ENCODE measurements at places on chromosomes 16 and 17.

DNA sequence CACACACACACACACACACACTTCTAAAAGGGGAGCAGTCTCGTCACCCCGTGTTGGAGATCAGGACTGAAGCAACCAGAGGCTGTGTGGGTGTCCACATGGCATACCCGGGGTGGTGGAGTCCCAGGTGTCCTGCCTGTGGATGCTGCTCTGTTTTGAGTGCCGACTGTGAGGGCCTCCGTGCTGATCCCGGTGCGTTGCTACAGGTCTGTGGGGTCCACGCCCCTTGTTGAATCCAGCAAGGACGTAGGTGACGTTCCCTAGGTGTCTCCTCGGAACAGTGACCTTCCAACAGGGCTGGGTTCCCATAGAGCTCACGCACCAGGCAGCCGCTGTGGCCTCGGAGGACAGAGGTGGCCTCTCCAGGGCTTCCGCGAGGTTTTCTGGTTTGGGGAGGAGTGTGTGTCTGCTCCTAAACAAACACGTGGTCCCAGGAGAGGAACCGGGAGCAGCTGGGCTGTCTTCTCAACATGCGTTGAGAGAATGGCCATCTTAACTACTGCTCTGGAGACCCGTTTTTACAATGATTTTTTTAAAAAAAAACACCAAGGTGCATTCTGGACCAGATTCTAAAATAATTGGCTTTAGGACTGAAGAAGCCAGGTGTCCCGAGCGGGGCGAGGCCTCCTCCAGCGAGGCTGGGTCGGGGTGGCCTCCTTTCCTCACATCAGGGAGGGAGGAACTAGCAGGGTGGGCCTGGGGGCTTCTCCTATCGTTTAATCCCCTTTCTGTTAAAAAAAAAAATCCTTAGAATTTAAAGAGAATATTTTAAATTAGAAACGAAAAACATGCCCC is 100.6 kb upstream of the ZNF750 start:
- DNase-seq, result no peak

- DNase-seq, result no peak
These were observed 4.8 kb downstream of the MSI2 start for GRCh38 chr17:57261084-57261461.

- DNase-seq, result no peak
These were observed 480.2 kb downstream of the HS3ST3B1 start for GRCh38 chr17:14781123-14781522.

- no peak for DNase-seq
These were observed 33.3 kb upstream of the DYNLRB2 start for GRCh38 chr16:80507538-80507937.

GRCh38 chr17:27282054-27282551 is 11.8 kb upstream of the WSB1 start:
- no peak for DNase-seq

DNA sequence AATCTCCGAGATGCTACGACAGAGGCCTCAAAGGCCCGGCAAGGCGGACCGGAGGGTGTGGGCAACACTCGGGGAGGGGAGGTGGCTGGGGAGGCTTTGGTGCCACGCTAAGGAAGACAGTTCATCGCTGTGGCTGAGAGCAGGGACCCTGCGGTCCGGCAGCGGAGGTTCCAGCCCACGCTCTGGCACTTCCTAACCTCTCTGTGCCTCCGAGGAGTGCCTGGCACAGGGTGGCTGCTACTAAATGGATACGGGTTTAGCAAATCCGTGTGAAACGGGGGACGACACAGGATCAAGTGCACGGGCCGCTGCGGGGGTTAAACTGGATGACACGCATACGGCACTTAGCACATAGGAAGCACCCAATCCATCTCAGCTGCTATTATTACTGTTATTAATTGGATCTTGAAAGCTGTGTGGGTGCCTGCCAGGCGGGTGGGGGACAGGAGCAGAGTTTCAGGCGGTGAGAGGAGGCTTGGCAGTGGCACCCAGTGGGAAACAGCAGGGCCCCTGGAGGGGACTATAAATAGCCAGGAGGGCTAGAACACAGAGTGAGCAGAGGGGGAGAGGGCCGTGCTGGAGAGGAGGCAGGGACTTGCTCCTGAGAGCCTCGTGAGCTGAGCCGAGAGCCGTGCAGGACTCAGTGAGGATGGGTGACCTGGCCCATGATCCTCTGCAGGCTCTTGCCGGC is 45.0 kb downstream of the ABR start:
- DNase-seq, result no peak

GRCh38 chr17:72205357-72205756 is 84.5 kb downstream of the SOX9 start:
- DNase-seq, result no peak

- no peak for DNase-seq
These were observed 1.9 kb downstream of the NAGLU start for GRCh38 chr17:42537826-42538451.

DNA sequence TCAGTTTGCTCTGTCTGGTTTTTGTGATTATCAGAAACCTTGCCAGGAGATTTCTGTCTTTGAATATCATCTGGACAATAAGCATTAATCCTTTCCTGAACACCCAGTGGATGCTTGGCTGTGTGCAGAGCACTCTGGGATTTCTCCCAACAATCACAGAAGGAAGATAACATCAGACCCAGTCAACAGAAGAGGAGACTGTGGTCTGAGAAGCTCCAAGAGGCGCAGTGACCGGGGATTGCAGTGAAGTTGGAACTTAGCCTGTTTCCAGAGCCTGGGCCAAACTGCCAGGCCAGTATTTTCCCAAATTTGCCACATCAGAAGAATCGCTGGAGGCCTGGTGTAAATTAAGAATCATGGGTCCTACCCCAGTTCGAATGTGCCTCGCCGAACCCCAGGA is 264.7 kb downstream of the C16orf95 start:
- DNase-seq, result no peak

DNA sequence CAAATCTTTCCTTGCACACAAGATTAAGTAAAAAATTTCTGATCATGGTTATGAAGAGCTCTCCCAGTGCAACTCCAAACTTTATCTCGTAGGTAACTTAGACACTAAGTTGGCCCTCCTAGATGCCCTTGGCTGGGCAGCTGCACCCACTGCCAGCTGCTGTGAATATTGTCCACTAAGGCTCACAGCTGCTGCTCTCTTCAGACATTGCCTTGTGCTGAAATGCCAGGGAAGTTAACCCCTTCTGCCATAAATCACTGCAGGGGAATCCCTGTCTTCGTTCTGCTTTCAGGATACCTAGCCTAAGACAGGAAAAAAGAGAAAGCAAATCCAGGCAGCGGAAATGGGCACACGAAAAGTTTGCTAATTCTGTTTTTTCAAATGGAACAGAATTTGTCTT is 106.4 kb downstream of the IRX5 start:
- no peak for DNase-seq

DNA sequence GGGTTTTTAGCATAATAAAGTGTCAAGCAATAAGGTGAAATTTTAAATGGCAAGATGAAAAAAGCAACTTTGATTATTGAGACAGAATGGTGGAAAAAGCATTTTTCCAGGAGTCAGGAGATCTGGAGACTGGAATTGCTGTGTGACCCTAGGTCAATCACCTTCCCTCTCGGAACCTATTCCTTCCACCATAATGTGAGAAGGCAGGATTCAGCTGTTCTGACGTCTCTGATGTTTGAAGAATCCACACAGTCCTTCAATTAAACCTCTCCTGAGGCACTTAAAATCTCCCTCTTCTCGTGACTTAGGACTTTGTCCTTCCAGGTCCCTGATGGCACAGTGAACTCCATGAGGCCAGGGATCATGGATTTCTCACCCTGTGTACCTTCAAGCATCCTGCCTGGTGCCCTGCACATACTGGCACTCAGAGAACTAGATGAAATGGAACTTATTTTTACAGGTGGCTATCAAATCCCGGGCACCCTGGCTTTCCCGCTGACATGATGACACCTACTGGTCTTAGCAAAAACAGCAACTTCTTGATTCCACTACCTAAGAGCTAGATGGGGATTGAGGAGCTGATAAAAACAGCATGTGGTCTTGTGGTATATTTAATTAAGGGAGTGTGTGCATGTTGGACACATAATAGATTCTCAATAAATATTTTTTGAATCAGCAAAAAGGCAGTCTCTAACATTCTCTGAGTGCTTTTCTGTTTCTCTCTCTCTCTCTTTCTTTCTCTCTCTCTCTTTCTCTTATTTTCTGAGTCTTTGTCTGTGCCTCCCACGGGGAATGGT is 2.3 kb upstream of the CCDC182 start:
- peak; percentile 8 for DNase-seq

GRCh38 chr17:51439395-51440229 is 179.3 kb downstream of the UTP18 start:
- DNase-seq, result no peak

DNA sequence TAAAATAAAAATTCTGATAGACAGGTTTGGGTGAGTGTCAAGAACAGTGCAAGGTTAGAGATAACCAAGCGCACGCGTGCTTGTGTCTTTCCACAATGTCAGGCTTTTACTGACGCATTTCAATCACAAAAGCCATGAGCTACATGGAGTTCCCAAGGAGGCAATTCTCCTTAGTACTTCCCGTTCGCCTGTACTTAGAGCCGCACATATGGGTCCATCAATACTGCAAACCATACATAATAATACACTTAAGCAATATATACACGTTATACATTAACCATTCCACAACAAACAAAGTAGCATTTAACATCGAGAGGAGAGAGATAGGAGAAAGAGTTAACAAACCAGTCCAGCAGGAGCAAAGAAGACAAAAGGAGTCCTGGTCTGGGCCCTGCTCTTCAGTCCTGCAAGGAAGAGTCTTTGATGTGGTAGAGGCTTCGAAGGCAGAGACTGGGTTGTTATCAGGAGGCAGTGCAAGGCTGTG is 11.9 kb upstream of the GPRC5C start:
- DNase-seq, result no peak

GRCh38 chr17:57326336-57326735 is 70.0 kb downstream of the MSI2 start:
- no peak for DNase-seq

DNA sequence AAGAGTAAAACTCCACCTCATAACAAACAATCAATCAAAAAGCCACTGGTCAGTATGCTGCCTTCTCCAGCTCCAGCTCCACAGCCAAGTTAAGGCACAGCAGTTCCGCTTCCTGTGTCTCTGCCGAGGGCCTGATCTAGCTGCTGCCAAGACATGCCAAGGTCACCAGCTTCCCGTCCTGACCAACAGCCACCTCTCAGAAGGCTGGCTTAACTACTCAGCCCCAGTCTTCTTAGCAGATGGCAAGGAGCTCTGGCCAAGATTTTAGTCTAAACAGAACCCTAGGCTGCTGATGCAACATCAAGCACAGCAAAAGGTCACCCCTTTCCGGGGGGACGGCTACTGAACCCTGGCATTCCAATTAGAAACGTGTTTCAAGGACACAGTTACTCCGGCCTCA is 17.7 kb upstream of the MNT start:
- no peak for DNase-seq

All from activated T-helper 1 cell treated with Interleukin-2 at 50 U/mL for 16 hours (primary cell).